ENCODE measurements at places on chromosomes 2 and 18. TPM values are rescaled to one million over a fixed set of nuclear protein-coding genes. Genes with fewer than 3 reads are reported as not detected.
A peak's percentile ranks its signal among the peaks of the same experiment; 100 is the strongest.

The ASB18 gene
- not detected for total RNA-seq

DNA sequence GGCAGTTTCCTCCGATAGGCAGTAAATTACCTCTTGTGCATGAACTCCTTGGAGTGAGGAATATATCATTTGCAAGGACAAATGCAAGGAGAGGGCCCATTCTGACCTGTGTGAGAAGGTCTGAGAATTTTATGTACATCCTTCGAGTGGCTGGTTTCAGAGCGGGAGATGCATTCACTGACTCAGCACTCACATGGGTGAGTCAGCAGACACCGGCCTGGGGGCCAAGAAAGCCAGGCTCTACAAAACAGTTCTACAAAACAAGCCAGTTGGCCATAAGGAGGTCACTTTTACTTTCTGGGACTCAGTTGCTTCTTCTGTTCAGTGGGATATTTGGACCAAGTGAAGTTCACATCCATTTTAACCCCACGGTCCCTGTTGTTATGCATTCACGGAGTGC, 35.3 kb downstream of the CYP26B1 start:
- DNase-seq = no peak

DNA sequence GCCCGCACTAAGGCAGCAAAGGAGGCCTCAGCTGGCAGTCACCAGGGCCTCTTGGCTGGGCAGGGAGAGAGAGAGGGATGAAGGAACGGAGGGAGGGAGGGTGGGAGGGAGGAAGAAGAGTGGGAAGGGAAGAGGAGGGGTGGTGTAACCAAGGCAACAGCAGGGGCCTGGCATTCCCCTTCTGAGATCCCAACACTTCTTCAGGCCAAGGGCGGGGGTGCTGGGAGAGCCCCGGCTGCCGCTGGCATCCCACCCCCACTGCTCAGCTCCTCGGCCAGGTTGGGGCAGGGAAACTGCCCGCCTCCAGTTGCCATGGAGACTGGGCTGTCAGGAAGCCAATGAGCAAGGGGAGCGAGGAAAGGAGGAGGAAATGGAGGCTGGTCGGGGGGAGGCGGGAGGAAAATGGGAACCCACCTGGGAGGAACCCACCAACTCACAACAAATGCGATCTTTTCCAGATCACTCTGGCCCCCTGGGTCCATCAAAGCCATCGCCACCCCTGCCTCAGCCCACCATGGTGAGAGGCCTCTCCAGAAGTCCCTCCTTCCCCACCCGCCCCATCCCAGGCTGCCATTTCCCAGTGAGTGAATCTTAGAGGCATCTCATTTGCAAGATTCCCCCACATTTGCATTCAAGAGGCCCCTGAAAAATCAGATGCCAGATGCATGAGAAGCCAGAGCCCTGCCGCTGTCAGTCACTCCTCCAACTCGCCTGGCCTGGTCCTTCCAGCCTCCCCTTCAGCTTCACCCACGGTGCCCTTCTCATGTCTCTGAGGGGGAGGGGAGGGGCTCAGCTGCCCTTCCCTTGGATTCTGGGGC, 12.4 kb downstream of the SH2D6 start:
- DNase-seq = peak; percentile 82

GRCh38 chr2:227805578-227805977, 8.1 kb upstream of the CCL20 start:
- no peak for DNase-seq

The SOCS6 gene
- 28.0 TPM for total RNA-seq
